ENCODE measurements at places on chromosomes 1 and 21.

- no peak overlapping the region for H3K4me3 ChIP-seq
- peaks cover 3% of the 10 kb centered on the region for H3K4me1 ChIP-seq
- no peak overlapping the region for H3K27ac ChIP-seq
- peak; percentile 76 for DNase-seq
- peaks cover 3% of the 10 kb centered on the region for H3K27me3 ChIP-seq
Observed at GRCh38 chr1:33152685-33153432, 29.0 kb downstream of the TRIM62 start.

DNA sequence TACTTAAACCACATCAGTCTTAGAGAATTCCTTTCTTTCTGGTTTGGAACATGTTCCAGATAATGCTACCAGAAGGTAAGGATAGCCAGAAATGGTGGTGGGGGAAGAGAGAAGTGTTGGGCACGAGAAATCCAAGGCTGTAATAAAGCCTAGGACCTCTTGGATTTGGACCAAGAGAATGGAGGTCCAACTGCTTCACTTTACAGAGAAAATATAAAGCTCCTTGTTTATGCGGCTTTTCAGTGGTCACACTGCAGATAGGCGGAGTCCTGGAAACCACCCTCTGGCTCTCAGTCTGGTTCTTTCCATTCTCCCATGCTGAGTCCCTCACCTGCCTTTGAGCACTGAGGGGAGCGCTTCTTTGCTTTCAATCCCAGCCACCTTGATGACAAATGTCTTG is 87.8 kb downstream of the ADCY10 start:
- no peaks in the 10 kb centered on the region for H3K4me1 ChIP-seq
- no peak overlapping the region for H3K27ac ChIP-seq
- H3K36me3 ChIP-seq = no peaks in the 10 kb centered on the region

GRCh38 chr1:27031235-27032118 is 18.8 kb upstream of the TENT5B start:
- H3K27me3 ChIP-seq = no peaks in the 10 kb centered on the region
- DNase-seq = peak; percentile 79
- H3K27ac ChIP-seq = peak overlapping the region; percentile 10
- peaks cover 4% of the 10 kb centered on the region for H3K4me1 ChIP-seq

DNA sequence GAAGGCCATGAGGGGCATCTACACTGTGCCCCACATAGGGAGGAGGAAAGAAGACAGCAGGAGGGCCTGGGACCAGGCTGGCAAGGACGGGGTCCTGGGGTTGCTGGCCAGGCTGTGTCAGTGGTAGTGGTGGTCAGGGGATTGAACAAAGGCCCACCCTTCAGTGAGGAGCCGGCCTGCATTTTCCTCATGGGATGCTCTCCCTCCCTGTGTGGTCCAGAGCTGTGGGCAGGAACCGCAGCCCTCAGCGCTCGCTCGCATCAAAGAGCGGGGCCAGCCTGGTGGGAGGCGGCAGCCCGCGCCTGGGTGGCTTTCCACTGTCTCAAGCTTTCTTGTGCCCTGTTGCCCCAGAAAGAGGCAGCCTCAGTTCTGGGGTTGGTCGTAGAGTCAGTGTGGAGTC is 24.8 kb downstream of the LHX4 start:
- H3K4me3 ChIP-seq = no peak overlapping the region
- DNase-seq = peak; percentile 40
- no peak overlapping the region for H3K27ac ChIP-seq

Data from psoas muscle (tissue), 8 donors.